HT-29 (cell line): ENCODE measurements at places on chromosomes 2 and 18. TPM values are rescaled to one million over a fixed set of nuclear protein-coding genes. Genes with fewer than 3 reads are reported as not detected.

NEUROD1 gene
- total RNA-seq = not detected in 2 replicates

ANKRD30B gene
- 0.03 and 0.33 TPM in 2 replicates for total RNA-seq

RABL2A gene
- total RNA-seq = 4.3 and 10.7 TPM in 2 replicates

TRABD2A gene
- 2.3 and 3.1 TPM in 2 replicates for total RNA-seq

KCNG3 gene
- 0.10 and 0.81 TPM in 2 replicates for total RNA-seq

IL1R2 gene
- total RNA-seq = 3.9 and 6.6 TPM in 2 replicates
